ENCODE measurements at places on chromosomes 12 and 14.

DNA sequence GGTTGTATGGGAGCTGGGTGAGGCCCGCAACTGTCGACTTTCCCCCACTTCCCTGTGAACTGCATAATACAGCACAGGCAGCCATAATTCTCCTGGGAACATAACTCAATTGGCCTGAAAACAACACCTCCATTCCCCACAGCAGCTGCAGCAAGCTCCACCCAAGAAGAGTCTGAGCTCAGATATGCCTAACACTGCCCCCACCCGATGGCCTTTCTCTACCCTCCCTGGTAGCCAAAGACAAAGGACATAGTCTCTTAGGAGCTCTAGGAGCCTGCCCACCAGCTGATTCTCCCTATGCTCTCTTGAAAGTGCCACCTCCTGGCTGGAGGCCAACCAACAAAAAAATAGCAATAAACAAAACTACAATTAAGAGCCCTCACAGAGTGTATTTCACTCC, 542.7 kb upstream of the LMO3 start:
- peak; percentile 8 for DNase-seq

- DNase-seq = peak; percentile 84
Observed at GRCh38 chr14:54182419-54183045, 214.3 kb upstream of the CDKN3 start.

GRCh38 chr12:98579347-98579746, 14.1 kb upstream of the SLC25A3 start:
- no peak for DNase-seq

GRCh38 chr12:95147866-95148265, 69.4 kb downstream of the FGD6 start:
- no peak for DNase-seq

DNA sequence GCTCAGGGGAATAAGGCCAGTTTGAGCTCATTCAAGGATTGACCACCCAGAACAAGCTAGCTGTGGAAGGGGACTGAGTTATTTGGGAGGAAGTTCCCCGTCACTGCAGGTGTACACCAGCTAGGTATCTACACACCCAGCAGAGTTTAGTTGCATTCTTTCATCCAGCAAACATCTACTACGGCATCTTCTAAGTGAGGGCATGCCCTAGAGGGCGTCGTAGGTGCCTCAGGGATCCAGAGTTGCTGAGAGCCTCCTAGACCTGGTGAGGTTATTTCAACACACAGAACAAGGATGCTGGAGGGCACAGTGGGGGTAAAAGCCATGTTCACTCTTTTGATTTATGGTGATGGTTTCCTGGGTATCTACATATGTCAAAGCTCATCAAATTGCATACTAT, 149.6 kb downstream of the KSR2 start:
- DNase-seq = no peak

DNA sequence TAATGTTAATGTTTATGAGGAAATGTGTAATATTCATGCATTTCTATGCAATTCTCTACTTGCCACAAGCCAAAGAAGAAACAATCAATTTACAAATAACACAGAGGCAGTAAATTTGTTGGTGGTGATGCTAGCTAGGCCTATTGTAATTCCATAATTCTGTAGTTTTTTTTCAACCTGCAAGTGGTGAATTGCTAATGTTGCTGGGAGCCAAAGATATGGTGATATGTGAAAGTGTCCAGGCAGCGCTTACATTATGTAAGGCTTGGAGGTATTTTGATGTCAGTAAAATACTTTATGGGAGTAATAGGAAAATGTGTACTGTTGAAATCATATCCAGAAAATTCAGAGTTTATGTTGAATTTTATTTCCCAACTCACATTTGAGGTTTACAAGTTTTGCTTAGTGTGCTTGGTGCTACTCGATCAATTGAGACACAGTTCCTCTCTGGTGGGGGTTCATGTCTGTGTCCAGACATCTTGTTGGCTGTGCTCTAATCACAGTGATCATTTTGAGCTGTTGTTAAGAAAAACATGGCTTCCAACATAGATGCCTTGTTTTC, 23.2 kb downstream of the TMTC2 start:
- DNase-seq = no peak

GRCh38 chr12:110071504-110071903, 23.2 kb upstream of the C12orf76 start:
- DNase-seq = no peak

DNA sequence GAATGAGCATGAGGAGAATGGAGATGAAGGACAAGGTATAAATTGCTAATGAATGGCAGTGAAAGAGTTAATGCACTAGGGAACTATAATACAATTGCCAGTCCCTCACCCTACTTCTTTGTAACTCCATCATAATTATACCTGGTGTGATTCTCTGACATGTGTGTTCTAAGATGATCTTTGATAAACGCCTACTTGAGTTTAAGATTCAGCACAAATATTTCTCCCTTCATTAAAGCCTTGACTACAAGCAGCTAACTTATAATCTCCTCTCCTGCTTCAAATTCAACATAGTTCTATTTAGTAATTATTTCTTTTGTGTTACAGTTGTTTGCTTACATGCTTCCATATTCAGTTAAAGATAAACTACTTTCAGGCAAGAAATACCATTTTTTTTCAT, 9.7 kb upstream of the CLEC2A start:
- no peak for DNase-seq

GRCh38 chr14:27205036-27205435, 607.2 kb upstream of the NOVA1 start:
- no peak for DNase-seq

GRCh38 chr12:88336076-88336739, 194.1 kb downstream of the TMTC3 start:
- DNase-seq = no peak

DNA sequence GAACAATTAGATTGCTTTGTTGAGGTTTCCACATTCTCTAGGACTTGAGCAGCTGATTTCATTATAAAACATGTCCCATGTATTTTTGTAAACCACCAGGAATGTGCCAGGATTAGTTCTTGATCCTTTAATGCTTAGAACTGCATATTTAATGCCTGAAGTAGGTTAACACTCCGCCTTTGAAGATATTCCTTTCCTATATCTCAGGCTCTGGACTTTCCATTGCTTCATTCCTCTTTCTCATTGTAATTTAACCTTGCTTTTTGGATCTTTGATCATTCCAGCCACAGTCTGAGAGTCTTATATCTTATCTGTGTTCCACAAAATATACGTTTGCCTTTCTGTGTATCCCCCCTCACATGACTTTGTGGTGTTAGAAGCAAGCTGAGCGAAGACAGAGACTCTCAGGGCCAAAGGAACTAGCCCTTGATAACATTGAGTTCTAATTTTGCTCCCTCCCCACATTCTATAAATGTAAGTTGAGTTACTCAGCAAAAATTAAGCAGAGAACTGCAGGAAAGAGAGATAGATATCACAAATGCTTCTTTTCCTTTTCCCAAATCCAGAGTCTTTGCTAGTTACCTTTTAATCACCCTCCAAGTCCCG, 2.4 kb upstream of the CLEC1B start:
- DNase-seq = no peak

DNA sequence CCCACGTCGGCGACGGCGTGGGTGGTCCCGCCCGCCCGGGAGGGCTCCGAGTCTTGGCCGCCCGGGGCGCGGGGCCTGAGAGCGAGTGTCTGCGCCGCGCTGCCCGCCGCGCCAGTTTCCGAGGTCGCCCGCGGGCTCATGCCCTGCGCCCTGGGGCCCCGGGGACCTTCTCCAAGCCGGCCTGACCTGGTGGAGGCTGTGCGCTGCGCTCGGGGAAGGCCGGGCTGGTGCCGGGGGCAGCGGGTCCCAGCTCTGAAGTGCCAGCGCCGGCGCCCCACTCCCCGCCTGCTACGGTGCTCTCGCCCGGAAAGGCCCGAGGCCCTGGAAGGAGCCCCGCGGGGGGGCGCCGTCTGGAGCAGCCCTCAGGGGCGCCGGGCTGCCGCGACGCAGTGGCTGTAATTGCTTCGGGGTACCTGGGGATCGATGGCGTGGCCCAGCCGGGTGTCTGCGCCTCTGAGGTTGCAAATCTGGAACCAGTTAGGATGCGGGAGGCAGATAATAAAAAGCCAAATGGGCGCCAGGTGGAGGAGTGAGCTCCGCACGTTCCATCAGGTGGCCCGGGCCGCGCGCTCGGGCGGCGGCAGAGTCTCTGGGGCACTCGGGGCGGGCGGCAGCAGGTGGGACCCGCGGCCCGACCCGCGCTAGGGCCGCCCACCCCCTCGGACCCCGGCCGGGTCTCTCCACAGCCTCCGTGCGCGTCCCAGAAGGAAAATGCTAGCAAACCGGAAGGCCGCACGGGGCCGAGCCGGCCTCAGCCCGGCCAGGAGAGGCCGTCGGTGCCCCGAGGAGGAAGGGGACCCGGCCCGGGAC, 102.3 kb upstream of the DIO3 start:
- DNase-seq = no peak

DNA sequence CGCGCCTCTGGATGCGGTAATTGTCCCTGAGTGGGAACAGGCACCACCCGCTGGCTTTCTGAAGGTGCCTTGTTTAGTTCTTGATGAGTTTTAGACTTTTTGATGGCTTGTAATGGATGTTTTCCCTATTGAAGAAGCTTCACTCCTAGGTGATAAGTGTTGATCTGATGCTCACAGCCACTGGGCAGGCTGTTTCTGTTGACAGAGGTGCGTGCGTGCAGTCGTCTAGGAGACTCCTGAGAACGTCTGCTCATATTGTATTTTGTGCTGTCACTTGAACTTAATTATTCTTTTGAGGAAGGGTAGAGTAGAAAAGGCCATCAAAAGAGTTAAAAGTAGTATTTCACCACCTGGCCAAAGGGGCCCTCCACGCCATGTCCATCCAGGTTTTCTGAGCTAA, 70.5 kb downstream of the EP400 start:
- no peak for DNase-seq

- DNase-seq = no peak
Observed at GRCh38 chr12:124130691-124131591, 157.9 kb downstream of the ZNF664 start.

DNA sequence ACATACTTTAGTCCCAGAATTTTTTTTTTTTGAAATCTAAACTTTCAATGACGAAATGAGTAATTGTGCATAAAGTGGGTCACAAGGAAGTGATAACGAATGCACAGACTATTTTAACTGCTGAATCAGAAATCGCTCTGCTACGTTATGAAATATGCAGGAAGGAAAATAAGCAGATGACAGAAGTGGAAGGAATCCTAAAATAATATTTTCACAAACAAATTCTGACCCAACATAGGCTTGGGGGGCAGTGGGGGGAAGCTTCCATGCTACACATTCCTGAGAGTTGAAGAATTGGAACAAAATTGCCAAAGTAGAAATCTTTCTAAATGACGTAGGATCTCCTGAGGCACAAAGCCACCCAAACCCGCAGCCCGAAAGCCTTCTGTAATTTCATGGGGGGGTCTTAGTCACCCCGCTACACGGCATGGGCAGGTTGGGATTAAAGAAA, 89.6 kb downstream of the ARF6 start:
- DNase-seq = peak; percentile 91

- no peak for DNase-seq
Observed at GRCh38 chr14:68668531-68668930, 124.3 kb downstream of the ZFP36L1 start.

DNA sequence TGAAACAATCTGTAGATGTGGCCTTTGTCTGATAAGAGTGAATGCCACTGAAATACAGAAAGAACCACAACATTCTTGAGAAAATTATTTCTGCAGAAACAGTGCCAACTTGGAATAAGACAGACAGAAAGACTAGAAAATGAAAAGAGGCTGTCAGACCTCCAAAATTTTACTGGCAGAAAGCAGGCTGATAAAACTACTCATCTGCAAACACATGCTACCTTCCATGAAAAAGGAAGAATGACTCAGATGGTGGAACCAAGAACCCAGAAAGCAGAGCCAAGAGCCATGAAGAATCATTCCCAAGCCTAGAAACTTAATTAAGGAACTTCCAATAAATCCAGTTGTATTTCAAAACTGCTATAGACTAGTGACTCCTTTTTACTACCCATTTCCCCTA, 31.9 kb upstream of the OSBPL8 start:
- no peak for DNase-seq

GRCh38 chr12:39300799-39301198, 142.1 kb downstream of the KIF21A start:
- DNase-seq = peak; percentile 29

DNA sequence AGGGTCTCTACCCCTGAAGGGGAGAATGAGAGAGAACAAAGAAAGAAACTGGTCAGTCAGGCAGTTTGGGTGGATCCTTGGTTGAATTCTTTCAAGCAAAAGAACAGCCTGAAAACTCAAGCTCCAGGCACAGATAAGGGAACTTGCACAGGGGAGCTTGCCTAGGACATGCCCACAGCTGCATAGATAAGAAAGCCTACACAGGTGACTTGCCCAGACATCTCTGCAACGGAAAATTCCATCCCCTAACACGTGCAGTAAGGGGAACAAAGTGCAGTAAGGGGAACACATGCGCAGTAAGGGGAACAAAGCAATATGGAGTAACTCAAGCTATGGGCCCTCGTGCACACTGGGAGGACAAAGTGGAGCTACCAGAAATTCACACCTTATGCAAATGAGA, 540.1 kb upstream of the MIS18BP1 start:
- no peak for DNase-seq

Measured in LHCN-M2 (cell line).